ENCODE measurements at places on chromosomes 13 and 19.

- DNase-seq: no peak
Observed at GRCh38 chr13:30313311-30313710, 6.0 kb upstream of the KATNAL1 start.

DNA sequence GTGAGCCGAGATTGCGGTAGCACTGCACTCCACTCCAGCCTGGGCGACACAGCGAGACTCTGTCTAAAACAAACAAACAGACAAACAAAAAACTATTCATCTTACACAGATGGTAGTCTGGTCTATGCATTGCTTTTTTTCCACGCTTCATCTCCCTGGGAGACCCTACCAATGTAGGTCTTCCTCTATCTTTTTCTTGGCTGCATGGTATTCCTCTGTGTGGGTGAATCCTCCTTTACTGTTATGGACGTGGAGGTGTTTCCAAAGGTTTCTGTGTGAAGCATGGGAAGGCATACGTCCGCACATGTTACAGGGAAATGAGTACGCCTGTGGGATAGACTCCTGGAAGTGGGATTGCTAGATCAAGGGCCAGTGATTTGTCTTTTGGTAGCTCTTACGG is 5.6 kb downstream of the BICRA start:
- DNase-seq: no peak

GRCh38 chr13:51914137-51914493 is 52.3 kb downstream of the CCDC70 start:
- DNase-seq: no peak

DNA sequence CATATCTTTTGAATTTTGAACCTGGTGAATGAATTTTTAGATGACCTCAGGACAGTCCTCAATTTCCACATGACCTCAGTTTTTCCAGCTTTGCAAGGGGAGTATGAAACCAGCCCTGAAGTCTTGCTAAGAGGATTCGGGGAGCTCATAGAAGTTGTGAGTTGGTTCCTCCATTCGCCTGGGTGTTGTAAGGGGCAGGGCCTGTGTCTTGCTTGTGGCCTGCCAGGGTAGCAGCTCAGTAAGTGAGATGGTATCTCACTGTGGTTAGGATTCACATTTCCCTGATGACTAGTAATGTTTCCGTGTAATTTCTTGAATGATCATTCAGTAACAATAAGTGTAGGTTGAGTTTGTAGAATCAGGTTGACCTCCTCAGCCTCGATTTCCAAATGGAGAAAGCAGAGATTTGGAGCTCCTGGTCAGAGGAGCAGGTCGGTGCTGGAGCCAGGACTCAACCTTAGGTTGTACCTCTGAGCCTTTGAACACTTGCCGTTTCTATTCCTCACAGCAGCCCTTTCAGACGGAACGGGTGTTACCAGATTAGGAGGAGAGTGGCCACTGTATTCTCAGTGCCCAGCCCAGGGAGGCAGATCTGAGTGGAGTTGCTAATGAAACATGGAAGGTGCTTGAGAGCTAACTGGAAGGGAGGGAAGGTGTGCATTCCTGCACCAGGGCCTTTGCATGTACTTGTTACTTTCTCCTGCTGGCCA is 14.6 kb downstream of the NACC1 start:
- peak; percentile 66 for DNase-seq

DNA sequence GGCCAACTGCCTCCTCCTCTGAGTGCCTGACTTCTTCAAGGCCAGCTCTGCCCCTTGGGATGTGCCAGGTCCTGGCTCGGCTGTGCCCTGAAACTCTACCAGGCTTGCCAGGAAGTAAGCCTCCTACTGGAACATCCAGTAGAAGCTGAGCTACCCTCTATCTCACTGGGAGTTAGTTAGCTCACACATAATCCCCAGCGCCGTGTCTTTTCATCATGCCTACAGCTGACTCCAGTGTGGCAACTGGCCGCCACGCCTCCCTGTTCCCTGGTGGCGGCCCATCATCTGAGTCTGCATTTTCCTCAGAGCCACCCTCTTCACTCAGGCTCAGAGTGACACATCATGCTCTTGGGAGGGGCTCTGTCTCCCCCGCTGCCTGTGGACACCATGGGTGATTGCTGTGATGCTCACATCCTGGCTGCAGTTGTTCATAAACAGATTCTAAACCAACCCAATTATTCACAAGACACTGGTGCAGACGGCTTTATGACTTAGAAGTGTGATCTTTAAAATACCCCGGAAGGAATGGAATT is 131.9 kb upstream of the IRS2 start:
- DNase-seq: no peak

DNA sequence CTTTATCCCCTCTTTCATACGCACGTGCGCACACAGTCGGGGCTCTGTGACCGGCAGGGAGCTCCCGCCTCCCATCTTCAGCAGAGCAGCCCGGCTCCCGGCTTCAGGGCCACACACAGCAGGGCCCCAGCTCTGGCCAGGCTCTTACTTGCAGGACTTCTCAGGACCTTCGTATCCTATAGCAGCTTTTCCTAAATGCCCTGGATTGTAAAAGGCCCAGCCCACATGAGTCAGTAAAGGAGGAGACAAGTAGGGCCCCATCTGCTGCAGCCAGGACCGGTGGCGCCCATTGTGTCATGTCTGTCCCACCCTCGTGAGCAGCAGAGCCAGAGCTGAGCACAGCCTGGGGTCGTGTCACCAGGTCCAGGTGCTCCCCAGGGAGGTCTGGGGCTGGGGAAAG is 107.6 kb upstream of the VSTM2B start:
- DNase-seq: no peak

- DNase-seq: no peak
Observed at GRCh38 chr13:60850526-60850925, 453.5 kb downstream of the TDRD3 start.

GRCh38 chr13:74574964-74575728 is 440.9 kb upstream of the KLF12 start:
- DNase-seq: no peak

DNA sequence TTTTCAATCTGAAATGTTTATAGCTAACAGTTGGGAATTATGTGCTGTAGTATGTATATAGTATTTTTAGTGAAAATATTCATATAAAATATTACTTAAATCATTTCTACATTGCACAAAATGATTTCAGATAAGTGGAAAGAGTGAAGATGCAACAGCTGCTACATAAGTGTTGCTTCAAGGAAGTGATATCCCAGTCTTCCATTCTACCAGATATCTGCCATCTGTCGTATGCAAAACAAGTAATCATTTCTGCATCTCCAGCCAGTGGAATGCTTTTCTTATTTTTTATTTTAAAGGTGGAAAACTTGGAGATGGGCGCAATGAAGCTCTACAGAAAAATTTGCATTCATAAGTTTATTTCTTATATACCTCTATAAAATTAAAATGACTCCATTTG is 152.5 kb upstream of the MAB21L1 start:
- DNase-seq: no peak

DNA sequence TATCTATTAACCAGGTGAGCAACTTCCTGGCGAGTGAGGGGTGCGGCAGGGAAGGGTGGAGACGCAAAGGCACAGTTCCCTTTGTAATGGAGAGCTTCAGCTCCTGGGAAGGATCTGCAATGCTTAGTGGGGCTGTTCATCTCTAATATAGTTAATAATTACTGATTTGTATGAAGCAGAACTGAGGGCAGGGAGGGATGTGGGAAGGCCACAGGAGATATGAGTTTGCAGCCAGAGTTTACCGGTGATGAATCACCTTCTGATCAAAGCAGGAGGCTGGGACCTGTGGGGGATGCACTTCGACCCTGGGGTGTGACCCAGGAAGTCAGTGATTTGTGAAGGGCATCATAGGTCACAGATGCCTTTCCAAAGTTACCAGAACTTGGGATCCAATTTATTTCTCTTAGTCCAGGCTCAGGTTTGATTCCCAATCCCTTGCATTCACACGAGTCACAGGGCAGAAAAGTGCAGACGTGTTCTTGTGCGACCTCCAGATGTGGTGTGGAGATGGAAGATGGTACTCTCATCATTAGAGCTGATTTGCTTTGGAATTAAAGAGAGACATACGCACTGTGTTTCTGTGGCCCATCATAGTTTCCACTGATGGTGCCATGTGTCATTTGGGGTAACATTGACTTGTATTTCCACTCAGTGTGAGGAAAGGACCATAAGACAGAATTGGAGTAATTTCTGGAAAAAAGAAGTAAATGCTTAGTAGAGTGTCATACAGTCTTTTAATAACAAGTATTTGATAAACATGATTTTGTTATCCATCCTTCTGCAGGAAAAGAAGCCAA is 55.0 kb downstream of the LRCH1 start:
- DNase-seq: no peak

GRCh38 chr19:56474308-56474707 is 2.8 kb downstream of the ZNF667 start:
- no peak for DNase-seq

- DNase-seq: no peak
Observed at GRCh38 chr13:71677124-71677523, 189.9 kb downstream of the DACH1 start.

- no peak for DNase-seq
Observed at GRCh38 chr19:20444202-20444885, 121.2 kb downstream of the ZNF737 start.

GRCh38 chr13:78299832-78300623 is 303.3 kb downstream of the POU4F1 start:
- DNase-seq: no peak

GRCh38 chr19:1826557-1827521 is 14.8 kb upstream of the ATP8B3 start:
- no peak for DNase-seq

All from immature natural killer cell (primary cell).